ENCODE measurements at places on chromosomes 2 and 18. TPM values are rescaled to one million over a fixed set of nuclear protein-coding genes. Genes with fewer than 3 reads are reported as not detected.

Gene MAPK4
- 1.9 TPM for total RNA-seq

- H3K27ac ChIP-seq, result no peak overlapping the region
- H3K27me3 ChIP-seq, result no peaks in the 10 kb centered on the region
- DNase-seq, result no peak
Observed at GRCh38 chr18:54742659-54743604, 85.3 kb upstream of the RAB27B start.

Gene PTPRM
- 6.2 TPM for total RNA-seq

DNA sequence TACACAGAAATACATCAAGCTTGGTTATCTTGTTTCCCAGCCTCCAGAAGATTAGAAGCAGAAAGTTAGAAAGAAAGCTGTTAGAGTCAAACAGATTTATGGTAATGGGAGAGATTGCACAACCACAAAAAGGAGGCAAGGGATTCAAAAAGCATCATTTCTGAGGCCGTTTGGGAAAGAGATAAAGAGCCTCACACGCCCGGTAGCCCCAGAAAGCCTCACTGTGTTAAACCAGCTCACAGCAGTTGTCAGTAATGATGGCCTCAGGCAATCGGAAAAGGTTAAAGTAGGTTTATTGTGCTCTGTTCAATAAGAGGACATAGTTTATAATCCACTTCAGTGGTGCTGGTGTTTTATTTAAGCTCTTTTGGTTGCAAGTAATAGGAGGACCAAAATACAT lies 111.3 kb downstream of the DCC start:
- H3K27ac ChIP-seq, result no peak overlapping the region
- no peak overlapping the region for H3K4me3 ChIP-seq
- H3K4me1 ChIP-seq, result no peaks in the 10 kb centered on the region
- no peaks in the 10 kb centered on the region for H3K27me3 ChIP-seq
- peaks cover 3% of the 10 kb centered on the region for H3K36me3 ChIP-seq

Gene SPR
- total RNA-seq, result 7.6 TPM

Gene RTP5
- not detected for total RNA-seq

- no peak for DNase-seq
- no peak overlapping the region for H3K27ac ChIP-seq
- no peaks in the 10 kb centered on the region for H3K36me3 ChIP-seq
- no peaks in the 10 kb centered on the region for H3K4me1 ChIP-seq
- no peak overlapping the region for H3K4me3 ChIP-seq
Observed at GRCh38 chr2:120576509-120577474, 158.9 kb upstream of the GLI2 start.

- H3K36me3 ChIP-seq, result no peaks in the 10 kb centered on the region
- no peaks in the 10 kb centered on the region for H3K4me1 ChIP-seq
- DNase-seq, result no peak
Observed at GRCh38 chr18:59516356-59517155, 157.5 kb upstream of the LMAN1 start.

All from H9 (cell line).